ENCODE measurements at places on chromosomes 3 and 15.

DNA sequence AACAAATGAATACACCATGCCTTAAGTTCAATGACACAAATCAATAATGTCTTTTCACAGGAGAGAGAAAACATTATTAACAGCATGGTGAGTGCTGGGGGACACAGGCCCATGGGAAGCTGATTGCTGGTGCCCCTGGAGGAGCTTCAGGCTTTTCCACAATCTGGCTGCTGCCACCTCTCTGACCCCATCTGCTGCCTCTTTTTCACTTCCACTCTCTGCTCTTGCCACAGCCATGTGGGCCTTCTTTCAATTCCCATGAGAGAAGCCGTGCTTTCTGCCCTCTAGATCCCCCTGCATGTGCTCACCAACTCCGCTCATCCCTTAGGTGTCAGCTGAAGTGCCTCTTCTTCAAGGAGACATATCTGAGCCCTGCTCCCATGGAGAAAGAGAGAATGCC is 21.0 kb upstream of the CTXND1 start:
- DNase-seq = no peak

DNA sequence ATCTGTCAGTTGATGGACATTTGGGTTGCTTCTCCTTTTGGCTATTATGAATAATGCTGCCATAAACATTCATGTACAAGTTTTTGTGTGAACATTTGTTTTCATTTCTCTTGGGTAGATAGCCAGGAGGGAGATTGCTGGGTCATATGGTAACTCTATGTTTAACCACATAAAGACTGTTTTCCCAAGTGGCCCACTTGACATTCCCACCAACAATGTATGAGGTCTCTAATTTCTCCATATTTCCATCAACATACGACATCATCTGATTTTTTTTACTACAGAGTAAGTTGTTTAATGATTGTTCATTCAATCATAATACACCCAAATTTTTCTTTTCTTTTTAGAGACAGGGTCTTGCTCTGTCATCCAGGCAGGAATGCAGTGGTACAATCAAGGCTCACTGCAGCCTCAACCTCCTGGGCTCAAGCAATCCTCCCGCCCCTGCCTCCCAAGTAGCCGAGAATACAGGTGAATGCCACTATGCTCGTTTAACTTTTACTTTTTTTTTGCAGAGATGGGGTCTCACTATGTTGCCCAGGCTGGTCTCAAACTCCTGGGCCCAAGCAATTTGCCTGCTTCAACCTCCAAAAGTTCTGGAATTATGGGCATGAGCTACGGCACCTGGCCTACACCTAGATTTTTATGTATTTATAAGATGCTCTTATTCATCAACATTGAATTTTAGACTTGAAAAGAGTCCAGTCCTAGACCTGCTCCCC is 6.8 kb downstream of the IP6K1 start:
- no peak for DNase-seq

GRCh38 chr3:123952844-123953520 is 8.0 kb downstream of the CCDC14 start:
- no peak for DNase-seq

- DNase-seq = no peak
These were observed 636 bp downstream of the TBC1D21 start for GRCh38 chr15:73873889-73874511.

GRCh38 chr3:57157545-57157944 is 7.6 kb downstream of the IL17RD start:
- DNase-seq = no peak

DNA sequence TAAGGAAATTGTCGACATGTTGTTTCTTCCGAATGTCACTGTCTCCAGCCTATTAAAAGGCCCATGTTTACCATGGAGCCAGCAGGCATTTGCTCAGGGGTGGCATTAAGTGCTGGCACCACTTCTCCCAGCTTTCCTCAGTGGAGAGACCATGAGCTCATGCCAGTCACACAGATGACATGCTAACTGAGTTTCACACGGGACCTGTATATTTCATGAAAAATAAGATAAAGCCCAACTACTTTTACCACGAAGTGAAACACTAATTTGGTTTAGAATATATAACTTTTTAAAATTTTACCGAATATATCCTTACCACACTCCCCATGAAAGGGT is 93.4 kb downstream of the ETFA start:
- no peak for DNase-seq

- no peak for DNase-seq
These were observed 181.5 kb upstream of the LMCD1 start for GRCh38 chr3:8319935-8320634.

GRCh38 chr3:58414538-58415197 is 19.0 kb downstream of the PDHB start:
- peak; percentile 18 for DNase-seq

- no peak for DNase-seq
These were observed 112.6 kb downstream of the DNAJB8 start for GRCh38 chr3:128353991-128354687.

- no peak for DNase-seq
These were observed 1.1 kb upstream of the NPHP3 start for GRCh38 chr3:132723024-132723950.

DNA sequence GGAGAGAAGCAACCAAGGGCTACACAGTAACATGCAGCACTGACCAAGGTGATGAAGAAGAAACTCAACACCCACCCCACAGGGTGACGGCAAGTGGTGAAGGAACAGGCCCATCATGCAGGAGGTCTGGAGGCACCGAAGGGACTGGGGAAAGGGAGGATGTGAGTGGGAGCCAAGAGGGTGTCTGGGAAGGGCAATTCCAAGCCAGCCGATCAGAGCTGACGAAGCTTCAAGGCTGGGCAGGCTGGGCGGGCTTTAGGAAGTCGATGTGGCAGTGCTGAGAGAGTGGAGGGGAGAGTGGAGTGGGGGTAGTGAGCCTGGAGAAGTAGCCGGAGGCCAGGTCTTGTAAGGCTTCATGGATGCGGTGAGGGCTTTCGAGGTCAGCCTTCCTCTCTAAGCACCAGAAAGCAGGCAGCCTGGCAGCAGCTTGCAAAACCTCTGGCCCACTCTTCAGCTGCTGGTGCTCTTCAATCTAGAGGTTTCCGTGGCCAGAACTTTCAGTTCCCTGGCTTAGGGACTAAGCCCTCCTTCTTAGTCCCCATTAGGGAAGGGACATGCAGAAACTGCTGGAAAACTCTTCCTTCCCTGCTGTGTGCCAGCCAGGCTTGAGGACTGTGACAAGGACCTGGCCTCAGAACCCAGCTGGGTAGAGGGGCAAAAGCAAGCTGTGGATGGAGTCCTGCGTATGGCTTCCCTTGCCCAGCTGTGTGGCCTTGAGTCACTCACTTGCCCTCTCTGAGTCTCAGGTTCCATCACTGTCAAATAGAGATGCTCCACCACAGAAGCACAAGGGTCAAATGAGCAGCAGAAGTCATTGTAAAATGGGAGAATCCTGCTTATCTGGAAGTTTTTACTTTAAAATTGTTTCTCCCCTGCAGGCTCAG is 72.1 kb downstream of the TLE3 start:
- DNase-seq = no peak

DNA sequence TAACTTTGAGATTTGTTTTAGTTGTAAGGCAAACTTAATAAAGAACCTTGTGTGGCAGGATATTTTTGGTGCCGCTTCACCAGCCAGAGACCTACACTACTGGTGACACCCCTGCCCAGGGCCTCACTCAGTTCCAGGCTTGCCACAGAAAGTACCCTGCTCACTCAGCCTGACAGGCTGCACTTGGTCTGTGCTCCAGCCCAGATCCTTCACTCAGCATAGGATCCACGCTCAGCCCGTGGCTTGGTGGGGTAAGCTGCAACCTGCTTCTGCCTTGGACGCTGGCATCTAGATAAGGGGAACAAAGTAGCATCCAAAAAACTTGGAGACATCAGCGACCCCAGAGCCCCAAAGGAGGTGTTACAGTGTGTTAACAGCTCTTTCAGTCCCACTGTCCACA is 825.5 kb downstream of the EPHA3 start:
- no peak for DNase-seq

DNA sequence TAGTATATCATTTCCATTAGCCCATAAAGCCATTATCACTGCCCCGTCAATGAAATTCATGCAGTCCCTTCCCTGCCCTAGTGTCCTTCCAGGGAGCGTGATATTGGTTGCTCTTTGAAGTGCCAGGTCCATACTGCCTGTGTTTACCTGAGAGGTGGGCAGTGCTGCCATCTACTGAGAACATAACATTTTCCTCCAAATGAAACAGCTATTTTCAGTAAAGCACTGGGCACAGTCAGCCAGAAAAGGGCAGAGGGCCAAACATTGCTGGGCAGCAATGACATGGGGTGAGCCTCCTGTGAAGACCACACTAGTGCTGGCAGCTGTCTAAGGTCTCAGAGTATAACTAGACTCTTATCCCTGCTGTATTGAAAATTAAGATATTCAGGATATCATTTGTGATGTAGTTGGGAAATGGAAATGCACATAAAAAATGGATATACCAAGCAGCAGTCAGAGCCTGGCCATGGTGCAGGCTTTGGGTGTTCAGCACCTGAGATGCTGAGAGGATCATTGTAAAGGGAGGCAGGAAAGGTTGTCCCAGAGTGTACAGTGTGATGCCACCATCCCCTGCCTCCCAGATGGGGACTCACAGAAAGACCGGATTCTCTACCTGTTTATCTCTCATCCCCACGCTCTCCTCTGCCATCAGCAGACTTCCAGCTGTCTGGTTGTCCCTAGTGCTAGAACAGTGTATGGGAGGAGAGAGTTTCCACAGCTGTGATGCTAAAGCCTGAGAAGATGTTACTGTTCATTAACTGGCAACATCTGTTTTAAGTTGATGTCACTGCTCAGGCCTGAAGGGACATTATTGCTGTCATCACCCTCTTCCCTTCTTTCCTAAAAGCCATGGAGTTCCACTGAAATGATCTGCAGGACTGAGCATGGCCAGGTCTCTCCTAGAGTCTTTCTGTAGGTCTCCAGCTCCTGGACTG is 108.8 kb downstream of the ARNT2 start:
- DNase-seq = no peak

DNA sequence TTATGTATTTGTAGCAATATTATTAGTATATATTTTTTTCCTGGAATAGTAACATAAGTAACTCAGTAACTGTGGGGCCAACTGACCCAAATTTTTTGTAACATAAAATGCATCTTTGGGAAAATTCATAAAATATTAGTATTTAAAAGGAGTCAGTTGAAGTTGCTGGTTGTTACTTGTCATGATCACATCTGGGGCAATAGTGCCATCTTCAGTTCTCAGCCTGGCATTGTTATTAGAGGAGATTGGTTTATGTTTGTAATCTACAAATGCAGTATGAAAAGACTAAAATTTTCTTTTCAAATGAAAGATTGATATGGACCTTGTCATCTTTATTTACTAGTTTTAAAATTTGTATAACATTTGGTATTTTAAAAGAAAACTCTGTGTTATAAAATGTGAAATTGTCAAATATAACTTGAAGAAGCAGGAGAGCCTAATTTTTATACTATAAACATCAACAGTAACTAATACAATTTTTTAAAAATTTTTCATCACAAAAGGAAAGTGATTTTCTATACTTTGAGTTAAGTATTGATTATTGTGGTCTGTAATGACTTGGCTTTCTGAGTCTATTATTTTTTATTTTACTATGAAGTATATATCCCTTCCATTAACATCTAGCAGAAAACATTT is 38.8 kb upstream of the MLF1 start:
- DNase-seq = no peak

DNA sequence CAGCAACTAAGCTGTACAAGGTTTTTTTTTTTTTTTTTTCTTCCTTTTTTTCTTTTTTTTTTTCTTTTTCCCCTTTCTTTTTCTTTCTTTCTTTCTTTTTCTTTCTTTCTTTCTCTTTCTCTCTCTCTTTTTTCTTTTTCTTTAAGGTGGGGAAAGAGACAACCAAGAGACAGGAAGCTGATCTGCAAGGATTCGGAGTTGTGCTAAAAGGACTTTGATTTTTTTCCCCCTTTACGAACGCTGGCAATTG is 148 bp downstream of the RBMS3 start:
- DNase-seq = no peak

DNA sequence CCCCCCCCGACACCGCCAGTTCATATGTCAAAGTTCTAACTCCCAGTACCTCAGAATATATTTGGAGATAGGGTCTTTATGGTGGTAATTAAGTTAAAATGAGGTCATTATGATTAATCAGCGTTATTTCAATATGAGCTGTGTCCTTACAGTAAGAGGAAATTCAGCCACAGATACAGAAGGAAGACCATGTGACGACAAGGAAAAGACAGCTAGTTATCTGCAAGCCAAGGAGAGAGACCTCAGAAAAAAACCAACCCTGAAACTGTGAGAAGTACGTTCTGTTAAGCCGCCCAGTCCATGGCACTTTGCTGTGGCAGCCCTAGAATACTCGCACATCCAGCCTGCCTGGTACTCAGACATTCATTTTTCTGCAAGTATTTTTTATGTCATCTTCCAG is 62.3 kb upstream of the ARL8B start:
- DNase-seq = no peak

- DNase-seq = no peak
These were observed 346.6 kb downstream of the CNTN6 start for GRCh38 chr3:1439395-1439794.

DNA sequence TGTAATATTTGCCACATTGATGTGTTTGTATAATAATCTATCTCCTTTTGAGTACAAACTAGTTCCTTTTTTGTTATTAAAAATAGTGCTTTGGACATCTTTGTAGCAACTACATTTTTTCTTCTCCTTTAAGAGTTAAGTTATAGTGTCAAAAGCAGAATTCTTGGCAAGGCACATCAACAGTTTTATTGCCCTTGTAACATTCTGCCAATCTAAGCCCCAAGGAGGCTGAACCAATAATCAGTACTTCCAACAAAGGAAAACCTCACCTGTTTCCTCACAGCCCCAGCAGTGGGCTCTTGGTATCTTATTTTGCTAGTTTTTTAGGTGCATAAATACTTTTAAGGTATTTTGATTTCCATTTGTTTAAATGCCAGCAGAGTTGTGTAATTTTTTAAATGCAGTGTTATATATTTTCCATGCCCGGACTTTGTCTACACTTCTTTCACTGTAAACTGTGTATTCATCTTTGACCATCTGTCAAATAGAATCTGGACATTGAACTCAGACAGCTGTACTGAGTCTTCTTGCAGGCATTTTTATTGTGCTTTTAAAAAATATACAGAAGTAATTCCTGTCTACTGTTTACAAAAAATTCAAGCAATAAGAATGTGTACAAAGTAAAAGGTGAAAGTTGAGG is 101.0 kb downstream of the MYLK start:
- no peak for DNase-seq

- DNase-seq = no peak
These were observed 506.4 kb upstream of the THBS1 start for GRCh38 chr15:39074341-39074985.

DNA sequence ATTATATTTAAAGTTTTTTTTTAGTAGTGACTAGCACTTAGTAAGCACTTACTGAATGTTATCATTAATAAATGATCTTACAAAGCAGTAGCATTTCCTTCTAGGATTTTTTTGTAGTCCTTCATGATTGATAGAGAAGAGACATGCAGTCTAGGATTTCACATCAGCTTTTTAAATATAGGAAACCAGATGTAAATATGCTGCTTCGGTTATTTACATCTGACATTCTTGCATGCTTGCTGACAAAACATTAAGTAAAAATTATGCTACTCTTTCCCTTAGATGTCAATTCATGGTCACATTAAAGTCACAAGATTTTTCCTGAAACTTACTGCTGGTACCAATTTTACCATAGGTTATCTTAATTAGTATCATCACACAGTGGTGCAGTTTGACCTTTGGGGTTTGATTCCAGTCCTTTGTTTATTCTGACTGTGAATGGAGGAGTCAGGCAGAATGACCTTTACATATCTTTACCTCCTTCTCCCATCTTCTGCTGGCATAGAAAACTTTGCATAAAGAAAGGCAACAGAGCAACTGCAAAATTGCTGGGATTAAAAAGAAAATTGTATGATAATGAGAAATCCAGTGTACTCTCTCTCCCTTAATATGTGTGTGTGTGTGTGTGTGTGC is 286.5 kb downstream of the LPP start:
- no peak for DNase-seq
